Lung (tissue), 17 donors: ENCODE measurements at places on chromosomes 3 and 15.

GRCh38 chr3:14609506-14609905 lies 42.1 kb upstream of the CCDC174 start:
- DNase-seq = no peak

GRCh38 chr3:155730843-155731242 lies 14.0 kb downstream of the PLCH1 start:
- DNase-seq = no peak

- DNase-seq = no peak
Measured at GRCh38 chr3:14117468-14118399, 6.9 kb downstream of the CHCHD4 start.

DNA sequence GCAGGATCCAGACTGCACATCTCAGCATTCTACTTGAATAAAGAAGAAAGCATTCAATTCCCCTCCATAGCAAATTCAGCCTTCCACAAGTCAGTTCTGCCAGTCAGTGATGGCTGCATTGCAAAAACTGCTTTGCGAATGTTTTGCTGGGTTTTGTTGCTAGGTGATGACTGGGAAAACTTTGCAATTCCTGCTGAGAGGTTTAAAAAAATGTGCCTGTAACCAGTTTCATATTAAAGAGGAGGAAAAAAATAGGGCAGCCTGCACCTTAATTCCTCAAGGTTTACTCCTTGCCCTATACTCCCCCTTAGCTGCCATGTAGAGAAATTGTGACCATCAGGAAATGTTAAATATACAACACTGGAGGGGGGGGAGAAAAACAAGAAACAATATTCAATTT lies 225.6 kb upstream of the ATP11B start:
- peak; percentile 86 for DNase-seq

DNA sequence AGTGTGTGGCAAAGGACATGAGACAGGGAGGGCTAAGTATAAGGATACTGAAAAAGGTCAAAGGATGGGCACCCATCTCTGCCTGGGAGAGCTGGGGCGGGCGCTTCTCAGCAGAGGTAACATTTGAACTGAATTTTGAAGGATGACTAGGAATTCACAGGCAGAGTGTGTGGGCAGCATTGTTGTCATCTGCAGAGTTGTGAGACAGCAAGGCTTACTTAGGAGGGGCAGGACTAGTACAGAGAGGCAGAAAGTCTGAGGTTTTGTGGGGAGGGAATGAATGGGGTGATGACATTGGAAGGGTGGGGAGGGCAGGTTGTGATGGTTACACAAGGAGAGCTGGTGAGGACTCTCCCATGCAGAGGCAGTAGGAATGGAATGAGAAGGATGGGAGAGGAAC lies 84.1 kb upstream of the PRR23C start:
- no peak for DNase-seq

- no peak for DNase-seq
Measured at GRCh38 chr15:68641376-68641775, 62.6 kb downstream of the CORO2B start.

DNA sequence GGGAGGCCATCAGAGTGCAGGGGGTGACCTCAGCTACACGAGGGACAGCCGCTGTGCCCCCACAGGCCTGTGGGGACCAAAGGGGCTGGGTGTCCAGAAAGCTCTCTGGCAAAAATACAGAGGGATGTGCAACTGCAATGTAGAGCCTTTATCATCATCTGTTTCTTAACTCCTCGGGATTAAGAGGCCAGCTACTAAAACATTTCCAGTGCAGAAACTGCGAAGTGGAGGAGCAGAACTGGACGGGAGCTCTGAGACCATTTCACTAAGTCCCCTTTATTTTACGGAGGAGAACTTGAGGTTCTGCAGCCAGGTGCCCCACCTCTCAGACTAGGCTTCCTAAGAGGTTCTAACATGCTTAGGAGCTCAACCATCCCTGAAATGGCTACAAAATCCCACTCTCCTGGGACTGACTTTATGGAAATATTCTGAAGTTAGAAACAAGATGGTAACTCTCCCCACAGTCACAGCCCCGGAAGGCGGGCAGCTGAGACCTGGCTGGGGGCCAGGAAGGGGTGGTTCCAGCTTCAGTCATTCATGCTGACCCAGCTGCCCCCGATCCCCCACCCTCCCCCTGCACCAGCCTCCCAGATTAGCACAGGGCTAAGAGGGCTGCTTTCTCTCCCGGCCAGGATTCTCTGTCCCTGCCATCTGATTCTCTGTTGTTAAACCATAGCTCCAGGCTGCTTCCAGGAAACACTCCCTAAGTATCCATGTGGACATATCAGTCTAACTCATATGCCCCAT lies 40.3 kb downstream of the UMPS start:
- peak; percentile 61 for DNase-seq

DNA sequence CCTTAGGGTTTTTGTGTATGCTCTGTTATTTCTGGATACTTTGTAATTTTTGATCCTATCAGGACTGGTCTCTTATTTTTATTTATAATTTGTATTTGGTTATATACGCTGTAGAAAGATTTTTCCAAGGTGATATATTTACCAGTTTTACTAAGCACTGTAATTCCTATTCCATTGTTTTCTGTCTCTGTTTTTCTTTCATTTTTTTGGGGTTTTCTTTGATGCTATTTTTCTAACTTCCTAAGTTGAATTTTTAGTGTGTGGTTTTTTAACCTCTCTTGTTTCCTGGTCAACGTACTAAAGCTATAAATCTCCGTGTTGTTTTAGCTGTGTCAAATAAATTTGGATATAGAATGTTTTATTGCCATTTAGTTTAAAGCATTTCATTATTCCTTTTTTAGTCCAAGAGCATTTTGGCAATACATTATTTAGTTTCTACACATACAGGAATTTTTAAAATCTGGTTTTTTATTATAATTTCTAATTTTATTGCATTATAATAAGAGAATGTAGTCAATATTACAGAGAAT lies 128.1 kb upstream of the THRB start:
- no peak for DNase-seq

DNA sequence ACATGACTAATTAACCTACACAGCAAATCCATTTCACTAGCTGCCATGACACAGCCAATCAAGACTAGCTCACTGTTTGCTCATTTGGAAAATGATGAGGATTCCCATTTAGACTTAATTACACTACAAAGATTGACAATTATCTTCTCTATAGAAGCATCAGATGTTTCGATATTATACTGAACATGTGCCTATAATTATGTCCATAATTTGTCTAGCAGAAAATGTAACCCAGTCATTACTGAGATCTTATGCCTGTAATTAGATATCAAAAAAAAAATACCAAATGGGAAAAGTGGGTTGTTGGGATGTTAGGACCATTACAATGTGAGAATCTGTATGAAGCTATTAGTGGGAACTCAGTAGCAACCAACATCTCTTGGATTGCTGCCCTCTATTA lies 344.2 kb upstream of the MCTP2 start:
- no peak for DNase-seq

DNA sequence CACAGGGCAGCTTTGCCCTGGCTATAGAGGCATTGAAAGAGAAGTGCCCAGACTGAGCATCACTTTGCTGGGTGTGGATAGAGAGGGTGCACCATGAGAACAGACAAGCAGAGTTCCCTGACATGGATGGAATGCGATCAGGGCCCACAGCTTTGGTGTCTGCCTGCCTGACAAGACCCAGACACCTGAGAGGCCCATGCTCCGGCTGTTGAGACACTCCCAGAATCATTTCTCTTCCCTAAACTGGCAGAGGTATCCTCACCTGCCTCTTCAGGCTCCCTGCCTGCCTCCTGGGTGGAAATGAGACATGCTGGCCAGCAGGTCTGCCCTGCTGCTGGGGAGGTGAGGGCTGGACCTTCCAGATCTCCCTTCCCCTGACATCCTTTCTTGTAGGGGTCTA lies 10.4 kb upstream of the CHST14 start:
- DNase-seq = no peak

- no peak for DNase-seq
Measured at GRCh38 chr3:139358841-139359562, 15.2 kb downstream of the MRPS22 start.

DNA sequence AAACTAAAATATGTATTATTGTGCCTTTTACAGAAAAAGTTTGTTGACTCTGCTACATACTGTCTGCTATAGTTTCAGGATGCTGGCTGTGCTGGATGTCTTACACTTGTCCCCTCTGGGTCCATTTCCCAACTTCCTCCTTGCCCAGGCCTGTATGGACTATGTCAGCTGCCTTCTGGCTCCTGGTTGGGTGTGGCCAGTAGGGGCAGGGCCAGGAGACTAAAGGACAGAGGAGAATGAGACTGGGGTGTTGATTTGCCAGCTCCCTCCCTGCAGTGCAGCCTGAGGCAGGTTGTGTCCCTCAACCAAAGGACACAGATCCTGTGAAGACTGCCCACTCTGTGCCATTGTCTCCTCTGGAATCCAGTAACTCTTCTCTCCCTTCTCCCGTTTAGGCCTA lies 90.6 kb upstream of the UBE2E2 start:
- DNase-seq = no peak

DNA sequence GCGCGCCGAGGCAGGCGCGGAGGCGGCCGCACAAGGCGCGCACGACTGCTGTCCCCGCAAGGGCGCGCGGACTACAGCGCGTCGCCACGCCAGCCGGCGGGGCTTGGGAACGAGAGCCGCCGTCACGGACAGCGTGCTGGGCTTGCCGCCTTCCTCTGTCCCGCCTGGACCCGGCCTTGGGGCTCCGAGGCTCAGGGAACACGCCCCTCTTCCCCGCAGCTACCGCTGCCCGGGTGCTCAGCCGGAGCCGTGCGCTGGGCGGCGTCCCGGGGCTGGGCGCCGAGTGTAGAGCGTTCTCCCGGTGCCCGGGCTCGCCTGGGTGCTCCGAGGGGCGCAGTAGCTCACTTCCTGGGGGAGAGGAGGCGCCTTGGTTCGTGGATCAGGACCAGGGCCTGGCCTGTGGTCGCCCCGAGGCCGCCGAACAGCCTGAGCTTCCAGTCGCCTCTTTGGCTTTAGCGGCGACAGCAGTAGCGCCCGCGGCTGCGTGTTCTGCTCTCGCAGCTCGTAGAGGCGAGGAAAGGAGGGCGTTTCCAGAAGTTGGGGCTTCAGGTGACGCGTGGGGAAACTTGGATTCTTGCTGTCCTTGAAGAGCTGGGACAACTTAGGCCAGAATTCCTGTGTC lies 226.7 kb upstream of the C2CD4B start:
- DNase-seq = peak; percentile 72

GRCh38 chr15:38425269-38425668 lies 28.7 kb upstream of the FAM98B start:
- no peak for DNase-seq

- no peak for DNase-seq
Measured at GRCh38 chr3:46407970-46408369, 911 bp downstream of the CCRL2 start.

DNA sequence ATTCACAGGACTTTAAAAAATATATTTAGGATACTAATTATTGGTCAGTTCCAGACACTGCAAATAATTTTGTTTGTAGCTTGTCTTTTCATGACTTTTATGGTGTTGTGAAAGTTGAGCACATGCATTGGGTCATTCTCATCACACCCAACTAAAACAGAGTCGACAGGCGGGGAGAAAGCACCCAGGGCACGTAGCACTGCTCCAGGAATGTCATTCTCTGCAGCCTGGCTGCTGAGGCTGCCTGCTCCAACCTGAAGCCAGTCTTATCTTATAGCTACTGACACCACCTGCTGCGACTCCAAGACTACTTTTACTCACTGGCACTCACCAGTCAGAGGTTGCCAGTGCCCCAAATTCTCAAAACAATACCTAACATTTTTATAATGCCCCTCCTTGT lies 56.9 kb downstream of the ACAD9 start:
- no peak for DNase-seq

DNA sequence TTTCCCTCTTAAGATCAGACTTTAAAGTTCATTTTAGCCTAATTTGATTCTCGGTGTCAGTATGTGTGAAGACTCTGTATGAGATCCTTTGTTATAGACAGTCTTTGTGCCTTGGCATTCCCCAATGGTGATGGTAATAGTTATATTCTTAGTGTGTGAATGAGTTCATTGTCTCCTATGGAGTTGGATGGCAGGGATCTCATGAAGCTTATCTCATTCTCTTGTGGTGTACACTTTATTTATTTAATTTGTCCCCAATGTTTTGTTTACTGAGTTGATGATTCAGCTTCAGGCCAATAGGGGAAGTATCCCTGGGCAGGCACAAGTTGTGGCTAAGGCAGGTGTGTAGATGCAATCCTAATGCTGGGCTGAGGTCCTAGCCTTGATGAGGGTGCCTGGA lies 222.0 kb upstream of the DPPA4 start:
- DNase-seq = no peak

DNA sequence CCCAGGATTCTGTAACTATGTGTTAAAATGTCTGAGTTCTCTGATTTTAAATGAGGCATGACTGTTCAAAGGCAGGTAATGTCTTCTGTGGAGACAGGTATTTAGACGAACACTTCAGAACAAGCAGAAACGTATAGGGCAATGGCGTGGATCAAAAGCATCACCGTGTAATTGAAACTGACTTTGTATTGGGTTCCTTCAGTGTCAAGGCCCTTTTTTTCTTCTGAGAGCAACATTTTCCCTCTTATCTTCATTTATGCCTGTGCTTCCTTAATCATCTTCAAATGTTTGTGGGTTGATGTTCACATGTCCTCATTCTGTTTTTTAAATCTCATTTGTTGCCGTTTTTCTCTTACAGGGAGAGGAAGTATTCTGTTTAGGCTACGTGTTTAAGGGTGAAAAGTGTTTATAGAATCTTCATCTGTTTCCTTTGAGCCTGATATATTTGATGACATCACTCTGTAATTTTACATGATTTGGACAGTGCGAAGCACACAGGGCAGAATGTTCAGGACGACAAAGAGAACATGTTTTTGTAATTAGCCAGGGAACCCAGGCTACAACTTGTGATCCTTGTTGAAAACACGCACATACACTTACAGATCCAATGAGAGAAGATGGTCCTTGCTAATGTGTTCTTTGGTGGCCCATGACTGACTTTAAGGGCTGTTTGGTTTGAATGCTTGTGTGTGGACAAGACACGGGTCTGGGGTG lies 196.0 kb downstream of the LRTM1 start:
- DNase-seq = peak; percentile 34

GRCh38 chr15:55322467-55322866 lies 3.4 kb downstream of the PIGB start:
- DNase-seq = no peak

DNA sequence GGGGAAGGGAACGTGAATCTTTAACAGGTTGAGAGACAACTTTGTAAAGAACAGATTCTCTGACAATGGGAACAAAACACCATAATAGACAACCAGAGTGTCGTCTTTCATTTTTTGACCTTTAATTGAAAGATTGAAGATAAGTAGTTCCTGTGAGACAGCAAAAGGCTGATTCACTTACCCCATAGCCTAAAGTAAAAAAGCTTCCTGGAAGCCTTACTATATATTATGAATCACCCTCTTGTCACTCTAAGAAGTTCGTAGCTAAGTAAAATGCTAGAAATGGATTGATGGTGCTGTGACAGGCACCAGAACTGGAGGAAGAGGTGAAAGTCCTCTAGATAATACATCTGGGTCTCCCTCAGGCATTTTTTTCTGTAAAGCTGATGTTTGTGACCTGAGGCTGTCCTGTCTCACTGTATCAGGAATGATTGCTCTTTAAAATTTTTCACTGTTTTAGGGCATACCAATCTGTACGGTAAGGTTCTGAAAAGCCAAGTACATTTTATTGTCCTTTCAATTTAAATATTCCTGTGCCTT lies 824.6 kb upstream of the SEMA6D start:
- DNase-seq = no peak
